ENCODE measurements at places on chromosomes 3 and 15. TPM values are rescaled to one million over a fixed set of nuclear protein-coding genes. Genes with fewer than 3 reads are reported as not detected.

- DNase-seq = no peak
Measured at GRCh38 chr3:195240939-195241338, 30.0 kb downstream of the XXYLT1 start.

DNA sequence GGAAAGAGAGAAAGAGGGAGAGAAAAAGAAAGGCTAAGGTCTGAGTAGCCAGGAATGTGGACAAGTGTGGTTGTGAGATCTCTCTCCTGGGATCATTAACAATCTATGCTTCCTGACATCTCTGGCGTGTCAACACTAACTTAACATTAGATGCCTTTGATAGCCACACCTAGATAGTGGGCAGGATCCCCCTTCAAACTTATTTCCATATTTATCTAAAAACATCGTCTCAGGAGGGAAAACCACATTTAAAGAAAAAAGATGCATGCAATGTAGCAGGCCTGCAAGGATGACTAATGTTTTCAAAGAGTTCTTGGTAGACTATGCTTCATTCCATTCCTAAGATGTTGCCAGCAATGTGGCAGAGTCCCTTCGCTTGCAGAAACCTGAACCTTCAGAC is 80.9 kb downstream of the MLH1 start:
- no peak for DNase-seq

The LRTM1 gene
- not detected for total RNA-seq

DNA sequence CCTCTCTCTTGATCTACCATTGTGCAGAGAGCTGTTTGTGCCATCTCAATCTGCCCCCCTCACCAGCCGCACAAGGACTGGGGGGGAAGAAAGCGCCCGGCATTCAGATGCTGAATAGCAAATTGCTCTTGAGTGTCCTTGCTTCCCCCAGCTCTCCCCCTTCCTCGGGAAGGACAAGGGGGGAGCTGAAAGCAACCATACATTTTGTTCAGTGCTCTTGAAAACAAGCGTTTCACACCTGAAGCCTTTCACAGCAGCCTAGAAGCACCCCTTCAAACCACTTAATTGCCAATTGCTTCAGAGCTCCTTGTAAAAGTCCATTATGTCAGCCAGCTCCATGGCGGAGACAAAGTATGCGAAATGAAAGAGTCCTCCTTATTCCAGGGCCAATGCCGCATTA is 540.1 kb downstream of the NR2F2 start:
- no peak for DNase-seq

The NGRN gene
- 44.3 TPM for total RNA-seq

GRCh38 chr3:10155123-10155472 is 9.6 kb upstream of the IRAK2 start:
- no peak for DNase-seq

DNA sequence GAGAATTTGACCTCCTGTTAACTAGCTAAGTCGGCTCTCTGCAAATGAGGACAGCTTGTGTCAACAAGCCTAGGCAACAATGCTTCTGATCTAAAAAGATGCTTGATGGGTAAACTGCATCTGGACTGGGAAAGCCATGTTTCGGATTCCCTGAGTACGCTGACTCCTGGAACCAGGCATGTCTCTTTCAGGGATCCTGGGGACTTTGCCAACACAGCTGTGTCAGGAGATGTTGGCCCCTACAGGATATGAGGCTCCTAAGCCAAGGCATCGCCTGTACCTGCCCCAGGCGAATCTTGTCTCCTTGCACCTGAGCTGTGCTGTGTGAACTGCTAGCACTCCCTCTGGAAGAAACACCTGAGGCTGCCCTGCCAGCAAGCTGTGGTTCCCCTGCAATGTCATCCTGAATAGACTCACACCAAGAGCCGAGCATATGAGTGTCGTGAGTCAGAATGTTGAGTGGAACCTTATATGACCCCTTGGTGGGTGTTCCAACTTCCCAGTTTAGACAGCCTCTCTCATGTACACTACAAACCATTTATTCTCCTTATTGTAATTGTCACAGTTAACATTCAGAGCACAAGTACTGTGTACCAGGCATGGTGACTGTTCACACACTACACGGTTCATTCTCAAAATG is 17.0 kb downstream of the EOGT start:
- DNase-seq = no peak

- no peak for DNase-seq
Measured at GRCh38 chr3:10398341-10398740, 77.4 kb upstream of the SEC13 start.

The MME gene
- total RNA-seq = not detected

GRCh38 chr15:48842501-48842900 is 31.6 kb upstream of the CEP152 start:
- DNase-seq = no peak

GRCh38 chr3:19093084-19093483 is 55.2 kb upstream of the KCNH8 start:
- DNase-seq = no peak

DNA sequence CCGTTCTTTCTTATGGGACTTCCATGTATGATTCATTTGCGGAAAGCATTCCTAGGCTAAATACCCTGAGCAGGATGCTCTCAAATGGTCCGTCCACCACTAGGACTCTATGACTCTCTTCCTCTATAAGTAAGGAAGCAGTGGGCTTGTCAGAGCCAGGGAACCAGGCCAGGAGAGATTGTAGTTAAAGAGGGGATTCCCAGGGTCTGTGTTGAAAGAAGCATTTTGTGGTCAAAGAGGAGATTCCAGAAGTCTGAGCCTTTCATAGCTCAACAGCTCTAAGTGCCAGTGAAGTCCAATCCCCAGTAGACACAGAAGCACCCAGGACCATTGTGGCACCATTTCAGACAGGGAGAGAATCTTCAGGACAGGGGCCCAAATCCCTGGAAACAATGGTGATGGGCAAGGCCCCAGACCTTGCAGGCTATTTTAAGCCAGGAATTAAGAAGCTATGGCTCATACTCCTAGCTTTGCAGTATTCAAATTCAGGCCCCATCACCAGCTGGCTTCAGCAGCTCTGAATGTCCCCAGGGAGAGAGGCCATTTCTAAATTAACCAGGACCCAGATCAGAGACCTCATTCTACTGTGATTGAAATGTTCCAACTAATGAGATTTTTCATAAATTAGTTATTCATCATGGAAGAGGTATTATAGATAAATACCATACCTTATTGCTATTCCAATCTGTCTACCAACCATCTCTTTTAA is 81.7 kb downstream of the CD47 start:
- DNase-seq = no peak

DNA sequence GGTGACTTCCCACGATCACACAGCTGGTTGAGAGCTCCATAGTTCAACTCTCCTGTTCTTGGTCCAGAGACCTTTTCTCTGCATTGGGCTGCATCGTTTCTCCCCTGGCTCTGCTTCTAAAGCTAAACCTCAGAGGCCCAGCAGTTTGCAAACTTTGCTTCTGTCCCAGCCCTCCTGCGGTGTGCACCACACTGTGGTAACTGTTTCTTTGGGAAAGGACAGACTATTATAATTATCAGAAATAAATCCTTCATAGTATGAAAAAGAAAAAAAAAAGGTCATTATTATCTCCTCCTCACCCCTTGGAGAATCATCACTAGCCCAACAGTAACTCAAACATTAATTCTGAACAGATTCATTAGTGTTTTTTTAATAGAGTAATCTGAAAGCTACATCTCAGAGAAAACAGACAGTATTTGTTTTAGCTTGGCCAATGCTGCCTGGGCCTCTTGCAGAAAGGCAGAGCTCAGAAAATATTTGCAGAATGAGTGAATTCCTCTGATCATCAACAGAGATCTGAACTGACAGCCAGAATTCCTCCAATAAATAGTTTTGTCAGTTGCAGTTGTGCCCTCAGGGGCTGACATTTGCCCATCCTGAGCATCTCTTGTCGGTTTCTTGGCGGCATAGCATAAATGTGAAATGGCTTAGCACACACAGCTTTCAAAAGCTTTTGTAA is 52.9 kb downstream of the BFSP2 start:
- DNase-seq = no peak

DNA sequence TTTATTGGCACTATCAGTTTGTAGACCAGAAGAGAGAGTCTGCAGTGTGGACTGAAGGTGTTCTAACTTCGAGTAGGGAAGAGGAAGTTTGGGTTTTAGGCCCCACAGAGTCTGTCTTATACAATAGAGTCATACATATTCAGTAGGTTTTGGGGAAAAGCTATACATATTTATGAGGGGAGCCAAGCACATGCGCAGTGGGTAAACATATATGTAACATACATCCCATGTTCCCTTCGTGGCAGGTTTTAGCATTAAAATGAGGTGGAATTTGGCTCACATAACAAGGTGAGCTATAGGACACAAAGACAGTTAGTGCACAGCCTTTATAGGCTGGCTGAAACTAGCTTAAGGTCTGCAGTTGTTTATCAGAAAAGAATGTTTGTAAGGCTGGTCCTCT is 4.9 kb downstream of the GALK2 start:
- DNase-seq = no peak

DNA sequence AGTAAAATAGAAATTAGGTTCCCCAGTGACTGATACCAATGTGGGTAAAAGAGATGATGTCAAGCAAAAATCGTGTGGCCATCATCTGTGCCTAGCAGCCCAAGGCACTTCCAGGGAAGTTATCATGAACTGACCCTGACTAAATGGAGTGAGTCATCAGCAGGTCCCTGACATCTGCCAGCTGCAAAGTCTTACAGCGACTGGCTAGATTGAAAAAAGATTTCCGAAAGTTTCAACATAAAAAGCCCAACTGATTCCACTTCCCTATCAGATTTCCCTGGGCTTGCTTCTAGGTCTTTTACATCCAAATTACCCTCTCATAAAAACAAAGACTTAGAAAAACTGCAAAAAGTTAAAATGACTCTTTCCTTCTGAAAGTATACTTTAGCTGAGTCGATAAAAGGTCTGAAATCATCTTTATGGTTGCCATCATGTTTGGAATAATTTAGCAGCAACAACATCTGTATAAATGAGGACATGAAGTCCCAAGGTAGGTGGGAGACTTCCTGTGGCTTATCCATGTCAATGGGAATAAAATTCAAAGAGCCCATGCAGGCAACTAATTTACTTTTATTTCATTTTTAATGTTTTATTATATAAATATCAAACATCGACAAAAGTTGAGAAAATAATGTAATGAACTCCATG is 342.8 kb downstream of the ERC2 start:
- DNase-seq = no peak

DNA sequence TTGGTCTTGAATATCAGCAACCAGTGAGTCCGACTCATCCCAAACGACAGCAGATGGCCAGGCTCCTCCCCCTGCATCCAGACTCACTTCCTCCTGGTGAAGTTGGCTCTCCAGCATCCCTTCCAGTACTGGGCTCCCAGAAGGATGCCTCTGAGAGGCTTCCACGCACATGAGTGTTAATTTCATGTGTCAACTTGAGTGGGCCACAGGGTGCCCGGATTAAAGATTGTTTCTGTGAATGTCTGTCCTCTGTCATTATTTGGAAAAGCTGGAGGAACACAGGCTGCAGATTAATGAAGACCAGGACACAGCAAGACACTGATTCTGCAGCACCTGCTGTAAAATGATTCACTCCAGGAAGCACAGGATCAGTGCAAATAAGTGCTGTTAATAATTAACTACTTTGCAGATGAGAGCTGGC is 99.8 kb downstream of the ATP10A start:
- DNase-seq = peak; percentile 47

GRCh38 chr15:70636540-70637165 is 126.7 kb downstream of the UACA start:
- peak; percentile 54 for DNase-seq

The NR2E3 gene
- not detected for total RNA-seq

The GABRA5 gene
- not detected for total RNA-seq

DNA sequence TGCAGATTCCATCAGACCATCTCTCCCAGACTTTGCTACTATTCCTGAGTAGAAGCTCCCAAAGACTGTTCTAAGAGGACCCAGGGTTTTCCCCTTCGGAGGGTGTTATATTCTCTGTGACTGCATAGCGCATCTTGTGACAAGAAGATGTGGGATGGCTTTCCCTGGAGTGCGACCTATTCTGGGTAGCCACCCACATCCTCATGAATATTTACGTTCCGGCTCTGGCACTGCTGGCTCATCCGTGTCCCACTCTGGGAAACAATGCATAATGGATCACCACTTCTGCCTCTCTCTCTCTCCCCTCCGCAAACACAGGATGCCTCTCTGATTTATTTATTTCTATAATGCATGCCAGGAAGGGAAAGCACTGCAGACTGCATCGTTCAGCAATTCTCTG is 166.1 kb downstream of the PYDC2 start:
- no peak for DNase-seq
